ENCODE measurements at places on chromosomes 12 and 14.
A peak's percentile ranks its signal among the peaks of the same experiment; 100 is the strongest.

DNA sequence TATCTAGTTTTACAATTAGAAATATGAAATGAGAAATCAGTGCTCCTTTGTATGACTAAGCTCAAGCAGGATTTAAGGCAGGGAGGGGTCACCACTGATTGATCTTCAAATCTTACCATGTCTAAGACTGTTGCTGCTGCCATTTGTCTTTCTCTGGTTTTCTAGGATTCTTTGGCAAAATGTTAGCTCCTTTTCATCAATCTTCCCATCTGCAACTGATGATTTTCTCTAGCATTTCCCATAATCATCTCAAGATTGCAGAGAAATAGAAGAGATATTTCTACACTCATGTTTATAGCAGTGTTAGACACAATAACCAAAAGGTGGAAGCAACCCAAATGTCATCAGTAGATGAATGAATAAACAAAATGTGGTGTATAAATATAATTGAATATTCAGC lies 175.0 kb downstream of the RAD51B start:
- no peak for DNase-seq
- H3K27ac ChIP-seq = no peak overlapping the region
- no peak overlapping the region for H3K4me3 ChIP-seq
- H3K4me1 ChIP-seq = peaks cover 10% of the 10 kb centered on the region
- H3K36me3 ChIP-seq = no peaks in the 10 kb centered on the region
- H3K27me3 ChIP-seq = no peaks in the 10 kb centered on the region

GRCh38 chr12:97452230-97452629 lies 10.4 kb upstream of the RMST start:
- H3K27me3 ChIP-seq = no peaks in the 10 kb centered on the region
- H3K4me1 ChIP-seq = no peaks in the 10 kb centered on the region
- no peak overlapping the region for H3K27ac ChIP-seq
- no peak overlapping the region for H3K4me3 ChIP-seq
- H3K36me3 ChIP-seq = no peaks in the 10 kb centered on the region

- H3K27ac ChIP-seq = no peak overlapping the region
- H3K27me3 ChIP-seq = no peaks in the 10 kb centered on the region
- H3K4me1 ChIP-seq = no peaks in the 10 kb centered on the region
These were observed 275.7 kb downstream of the DAD1 start for GRCh38 chr14:22313172-22313801.

DNA sequence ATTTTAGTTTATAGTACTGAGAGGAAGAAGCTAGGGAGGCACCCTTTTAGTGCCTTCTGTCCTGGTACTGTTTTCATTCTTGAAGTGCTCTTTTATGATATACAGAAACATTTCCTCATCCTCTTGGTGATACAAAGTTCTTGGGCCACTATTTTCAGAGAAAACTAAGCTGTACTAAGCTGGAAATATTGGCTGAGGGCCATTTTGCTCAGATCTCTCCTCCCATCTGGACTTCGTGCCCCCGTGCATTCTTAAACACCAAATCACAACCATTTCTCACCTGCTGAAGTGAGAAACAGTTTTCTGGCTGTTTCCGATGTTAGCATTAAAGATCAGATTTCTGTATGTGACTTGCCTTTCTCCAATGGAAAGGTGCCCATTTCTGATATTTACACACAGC lies 158.9 kb downstream of the FBXL14 start:
- H3K36me3 ChIP-seq = no peaks in the 10 kb centered on the region
- no peak overlapping the region for H3K27ac ChIP-seq
- no peak for DNase-seq
- no peaks in the 10 kb centered on the region for H3K27me3 ChIP-seq
- no peak overlapping the region for H3K4me3 ChIP-seq
- H3K4me1 ChIP-seq = no peaks in the 10 kb centered on the region

GRCh38 chr14:62110941-62111340 lies 348.7 kb downstream of the SNAPC1 start:
- DNase-seq = no peak
- no peak overlapping the region for H3K27ac ChIP-seq
- H3K27me3 ChIP-seq = no peaks in the 10 kb centered on the region
- H3K36me3 ChIP-seq = no peaks in the 10 kb centered on the region

DNA sequence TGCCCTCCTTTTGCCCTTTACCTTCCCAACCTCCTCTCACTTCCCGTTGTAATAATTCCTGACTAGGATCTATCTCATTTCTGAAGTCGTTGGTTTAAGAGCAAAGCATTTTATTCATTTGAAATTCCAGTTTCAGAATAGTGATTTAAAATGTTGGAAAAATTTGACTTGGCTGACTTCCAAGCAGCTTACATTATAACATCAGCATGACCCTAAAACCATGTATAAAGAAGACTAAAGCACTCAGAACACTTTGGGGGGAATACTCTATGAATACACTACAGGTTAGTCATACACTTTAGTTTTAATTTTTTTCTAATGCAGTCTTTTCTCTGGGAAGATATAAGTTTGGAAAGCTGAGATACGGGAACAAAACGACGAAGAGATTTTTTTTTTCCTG lies 161.1 kb downstream of the BTG1 start:
- H3K4me3 ChIP-seq = no peak overlapping the region
- no peak for DNase-seq
- H3K27me3 ChIP-seq = no peaks in the 10 kb centered on the region
- no peak overlapping the region for H3K27ac ChIP-seq
- H3K36me3 ChIP-seq = no peaks in the 10 kb centered on the region

GRCh38 chr14:86501611-86502010 lies 971.7 kb downstream of the FLRT2 start:
- no peaks in the 10 kb centered on the region for H3K27me3 ChIP-seq
- no peak for DNase-seq
- H3K4me1 ChIP-seq = no peaks in the 10 kb centered on the region
- H3K36me3 ChIP-seq = no peaks in the 10 kb centered on the region
- no peak overlapping the region for H3K4me3 ChIP-seq
- no peak overlapping the region for H3K27ac ChIP-seq

GRCh38 chr14:101879529-101880336 lies 84.6 kb upstream of the DYNC1H1 start:
- no peaks in the 10 kb centered on the region for H3K4me1 ChIP-seq
- H3K36me3 ChIP-seq = no peaks in the 10 kb centered on the region
- no peak for DNase-seq
- H3K27me3 ChIP-seq = no peaks in the 10 kb centered on the region

GRCh38 chr14:35822501-35822900 lies 3.6 kb upstream of the BRMS1L start:
- no peak overlapping the region for H3K27ac ChIP-seq
- DNase-seq = no peak
- no peaks in the 10 kb centered on the region for H3K36me3 ChIP-seq

DNA sequence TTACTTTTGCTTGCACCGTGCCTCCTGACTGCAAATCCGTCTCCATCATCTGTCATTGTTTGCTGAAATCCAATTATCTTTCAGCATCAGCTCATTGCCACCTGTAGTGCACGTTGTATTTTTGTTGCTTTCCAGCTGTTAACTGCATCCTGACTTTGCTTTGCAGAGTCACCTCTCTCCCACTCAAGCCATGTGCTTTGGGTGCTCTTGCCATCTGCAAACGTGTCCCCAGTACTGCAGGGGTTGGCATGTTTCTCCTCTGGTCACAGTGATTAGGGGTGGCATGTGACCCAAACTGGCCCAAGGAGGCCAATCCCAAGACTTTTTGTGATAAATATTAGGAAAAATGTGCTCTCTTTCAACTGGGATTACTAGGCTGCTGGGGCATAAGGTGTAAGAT lies 10.5 kb upstream of the TMED2 start:
- no peaks in the 10 kb centered on the region for H3K27me3 ChIP-seq
- H3K27ac ChIP-seq = no peak overlapping the region
- DNase-seq = no peak
- no peak overlapping the region for H3K4me3 ChIP-seq
- H3K4me1 ChIP-seq = no peaks in the 10 kb centered on the region

DNA sequence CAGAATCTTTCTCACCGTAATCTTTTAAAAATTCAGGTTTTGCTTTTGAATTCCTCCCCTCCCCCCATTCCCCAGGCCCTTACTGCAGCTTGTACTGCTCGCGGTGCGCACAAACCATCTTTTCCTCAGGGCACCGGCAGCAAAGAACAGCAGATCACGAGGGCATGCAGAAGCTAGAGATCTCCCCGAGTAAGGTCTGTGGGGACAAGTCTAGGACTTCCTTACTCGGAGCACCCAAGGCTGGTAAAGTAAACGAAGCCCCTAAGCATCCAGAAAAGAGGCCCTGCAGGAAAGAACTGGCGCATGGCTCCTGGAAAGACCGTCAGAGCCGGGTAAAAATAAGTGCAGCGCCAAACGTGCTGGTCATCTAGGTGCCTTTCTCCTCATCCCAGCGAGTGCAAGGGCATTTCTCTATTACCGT lies 727 bp downstream of the LDHB start:
- H3K4me3 ChIP-seq = peak overlapping the region; percentile 84
- H3K27ac ChIP-seq = peak overlapping the region; percentile 90
- peak; percentile 4 for DNase-seq
- peaks cover 33% of the 10 kb centered on the region for H3K36me3 ChIP-seq

DNA sequence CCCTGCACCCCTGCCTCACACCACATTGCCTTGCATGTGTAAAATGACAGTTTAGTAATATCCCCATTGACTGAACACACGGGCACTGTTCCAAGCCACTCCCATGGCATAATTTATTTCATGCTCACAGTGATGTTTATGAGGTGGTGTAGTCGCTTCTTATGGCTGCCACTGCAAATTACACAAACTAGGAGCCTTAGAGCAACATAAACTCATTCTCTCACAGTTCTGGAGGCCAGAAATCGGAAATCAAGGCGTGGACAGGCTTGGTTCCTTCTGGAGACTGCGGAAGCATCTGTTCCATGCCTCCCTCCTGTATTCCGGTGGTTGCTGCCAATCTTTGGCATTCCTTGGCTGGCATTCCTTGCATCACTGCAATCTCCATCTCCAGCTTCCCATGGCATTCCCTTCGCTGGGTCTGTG lies 97.3 kb downstream of the RIN3 start:
- no peaks in the 10 kb centered on the region for H3K36me3 ChIP-seq

DNA sequence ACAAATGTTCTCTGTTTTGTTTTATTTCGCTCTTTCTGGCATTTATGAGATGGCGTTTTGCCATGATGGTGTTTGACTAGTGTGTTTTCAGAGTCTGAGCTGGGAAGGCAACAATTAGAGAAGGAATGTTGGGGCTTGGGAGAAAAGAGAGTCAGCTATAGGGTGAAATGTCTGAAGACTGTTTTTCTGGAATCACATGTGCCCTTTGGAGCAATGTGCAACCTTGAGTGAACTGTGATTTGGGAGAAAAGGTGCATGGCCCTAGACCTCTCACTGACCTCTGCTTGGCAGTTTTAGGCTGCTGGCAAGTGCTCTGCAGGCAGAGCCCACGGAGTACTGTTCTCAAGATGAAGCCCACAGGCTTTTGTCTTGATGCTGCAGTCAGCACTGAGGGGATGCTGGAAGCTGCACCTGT lies 379.9 kb upstream of the PDE3A start:
- H3K27ac ChIP-seq = no peak overlapping the region
- H3K36me3 ChIP-seq = no peaks in the 10 kb centered on the region
- no peak for DNase-seq
- no peak overlapping the region for H3K4me3 ChIP-seq
- no peaks in the 10 kb centered on the region for H3K4me1 ChIP-seq

- no peaks in the 10 kb centered on the region for H3K36me3 ChIP-seq
- peaks cover 28% of the 10 kb centered on the region for H3K4me1 ChIP-seq
- H3K27me3 ChIP-seq = no peaks in the 10 kb centered on the region
- H3K4me3 ChIP-seq = no peak overlapping the region
- no peak for DNase-seq
These were observed 100.1 kb downstream of the SCARB1 start for GRCh38 chr12:124763594-124763979.

DNA sequence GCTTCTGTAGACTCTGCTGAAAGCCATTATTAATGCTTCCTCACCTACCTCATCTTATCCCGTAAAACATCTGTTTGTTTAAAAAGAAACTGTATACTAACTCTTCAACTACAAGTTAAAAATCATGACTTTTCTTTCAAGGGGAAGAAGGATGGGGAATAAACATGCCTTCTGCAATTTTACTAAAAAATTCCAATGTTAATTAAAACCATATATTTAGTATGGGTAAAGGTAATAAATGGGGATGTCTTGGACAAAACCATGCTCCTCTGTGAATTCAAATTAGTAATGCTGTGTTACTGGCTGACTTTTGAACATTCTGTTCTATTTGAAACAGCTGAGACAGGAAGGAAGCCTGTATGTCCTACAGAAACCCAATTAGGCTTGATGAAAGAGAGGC lies 311.1 kb upstream of the DIO2 start:
- no peaks in the 10 kb centered on the region for H3K27me3 ChIP-seq
- H3K36me3 ChIP-seq = no peaks in the 10 kb centered on the region
- H3K4me3 ChIP-seq = no peak overlapping the region
- DNase-seq = no peak
- H3K4me1 ChIP-seq = no peaks in the 10 kb centered on the region

DNA sequence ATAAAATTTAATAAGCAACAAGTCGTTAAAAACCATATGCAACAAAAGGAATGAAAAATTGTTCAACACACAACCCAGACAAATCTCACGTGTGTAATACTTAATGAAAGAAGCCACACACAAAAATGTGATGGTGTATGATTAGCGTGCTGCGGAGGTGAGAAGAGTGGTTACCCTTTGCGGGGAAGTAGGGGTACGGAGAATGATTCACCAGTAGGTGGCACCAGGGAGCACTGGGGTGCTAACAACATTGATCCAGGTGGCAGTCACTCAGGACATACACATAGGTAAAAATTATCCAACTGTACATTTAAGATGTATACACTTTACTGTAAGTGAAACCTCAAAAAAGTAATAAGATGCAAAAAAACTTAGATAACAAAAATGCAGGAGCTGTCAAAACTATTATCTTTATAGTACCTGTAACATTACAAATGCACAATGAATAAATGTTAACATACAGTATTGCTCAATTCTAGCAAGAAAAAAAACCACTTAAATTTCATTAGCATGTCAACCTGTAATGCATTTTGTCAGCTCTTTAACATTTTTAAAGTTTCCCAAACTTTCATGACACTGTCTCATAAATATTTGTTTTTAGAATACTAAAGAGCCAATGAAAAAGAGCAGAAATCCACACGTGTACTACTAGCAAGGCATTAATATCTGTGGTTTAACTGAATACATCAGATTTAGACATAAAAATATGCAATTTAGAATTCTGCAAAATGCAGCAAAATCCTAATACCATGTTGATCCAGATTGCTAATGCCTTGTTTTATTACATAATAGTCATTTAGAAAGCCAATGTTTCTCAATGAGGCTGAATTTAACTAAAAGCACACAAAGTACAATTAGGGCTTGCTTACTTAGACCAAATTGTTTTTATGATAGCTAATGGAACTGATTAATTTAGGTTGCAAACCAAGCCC lies 46.7 kb downstream of the TMCC3 start:
- H3K4me1 ChIP-seq = no peaks in the 10 kb centered on the region
- DNase-seq = no peak
- H3K27me3 ChIP-seq = peaks cover 5% of the 10 kb centered on the region
- H3K4me3 ChIP-seq = no peak overlapping the region
- H3K27ac ChIP-seq = no peak overlapping the region
- H3K36me3 ChIP-seq = no peaks in the 10 kb centered on the region

GRCh38 chr12:104866291-104866690 lies 91.8 kb downstream of the SLC41A2 start:
- no peaks in the 10 kb centered on the region for H3K27me3 ChIP-seq
- H3K4me3 ChIP-seq = no peak overlapping the region
- H3K4me1 ChIP-seq = no peaks in the 10 kb centered on the region

Measured in Panc1 (cell line).